ENCODE measurements at places on chromosomes 2 and 18.

- DNase-seq = no peak
These were observed 48.1 kb downstream of the EVA1A start for GRCh38 chr2:75512455-75513212.

DNA sequence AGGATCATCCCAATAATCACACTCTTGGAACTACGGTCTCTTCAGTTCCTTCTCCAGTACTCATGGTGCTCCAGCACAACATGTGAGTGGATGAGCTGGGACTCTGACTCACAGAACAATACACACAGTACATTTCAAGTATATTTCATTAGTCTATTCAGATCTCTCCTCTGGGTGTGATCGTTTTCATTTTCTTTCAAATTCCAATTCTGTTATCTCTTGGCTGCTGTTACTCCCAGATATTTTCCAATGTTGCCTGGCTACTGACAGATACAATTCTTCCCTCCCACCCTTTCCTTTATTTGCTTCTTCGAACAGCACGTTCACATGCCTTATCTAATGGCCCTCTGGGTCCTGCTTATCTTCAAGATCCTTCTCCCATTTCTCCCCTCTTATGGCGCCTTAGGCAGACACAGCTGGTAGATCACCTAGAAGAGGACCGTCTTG, 216.0 kb downstream of the ACKR3 start:
- DNase-seq = no peak

DNA sequence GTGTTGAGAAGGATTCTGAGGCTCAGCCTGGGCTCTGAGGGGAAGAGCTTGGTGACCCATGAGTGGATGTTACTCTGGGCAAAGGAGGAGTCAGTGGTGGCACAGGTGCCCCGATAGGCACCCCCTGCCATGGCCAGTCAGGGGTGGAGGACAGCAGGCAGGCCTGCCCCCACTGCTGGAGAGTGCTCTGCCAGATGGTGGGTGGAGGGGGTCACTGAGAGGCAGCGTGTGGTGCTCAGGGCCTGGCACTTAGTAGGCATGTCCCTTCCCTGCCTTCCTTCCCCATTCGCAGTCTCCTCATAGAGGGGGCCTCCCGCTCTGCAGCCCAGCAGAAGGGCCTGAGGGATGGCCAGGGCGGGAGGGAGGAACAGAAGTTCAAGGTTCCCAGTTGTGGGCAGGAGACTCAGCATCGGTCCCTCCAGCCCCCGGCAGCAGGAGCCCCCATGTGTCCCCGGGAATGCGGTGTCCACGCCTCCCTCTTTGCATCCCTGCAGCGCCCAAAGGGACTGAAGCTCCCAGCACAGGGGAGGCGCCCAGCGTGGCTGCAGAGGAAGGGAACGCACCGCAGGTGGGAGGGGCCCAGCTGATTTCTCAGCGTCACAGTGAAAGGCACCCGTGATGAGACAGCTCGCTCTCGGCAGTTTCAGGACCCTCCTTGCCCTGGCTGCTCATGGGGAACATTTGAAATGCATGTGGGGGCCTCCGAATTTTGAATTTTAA, 5.7 kb upstream of the SNED1 start:
- DNase-seq = no peak

DNA sequence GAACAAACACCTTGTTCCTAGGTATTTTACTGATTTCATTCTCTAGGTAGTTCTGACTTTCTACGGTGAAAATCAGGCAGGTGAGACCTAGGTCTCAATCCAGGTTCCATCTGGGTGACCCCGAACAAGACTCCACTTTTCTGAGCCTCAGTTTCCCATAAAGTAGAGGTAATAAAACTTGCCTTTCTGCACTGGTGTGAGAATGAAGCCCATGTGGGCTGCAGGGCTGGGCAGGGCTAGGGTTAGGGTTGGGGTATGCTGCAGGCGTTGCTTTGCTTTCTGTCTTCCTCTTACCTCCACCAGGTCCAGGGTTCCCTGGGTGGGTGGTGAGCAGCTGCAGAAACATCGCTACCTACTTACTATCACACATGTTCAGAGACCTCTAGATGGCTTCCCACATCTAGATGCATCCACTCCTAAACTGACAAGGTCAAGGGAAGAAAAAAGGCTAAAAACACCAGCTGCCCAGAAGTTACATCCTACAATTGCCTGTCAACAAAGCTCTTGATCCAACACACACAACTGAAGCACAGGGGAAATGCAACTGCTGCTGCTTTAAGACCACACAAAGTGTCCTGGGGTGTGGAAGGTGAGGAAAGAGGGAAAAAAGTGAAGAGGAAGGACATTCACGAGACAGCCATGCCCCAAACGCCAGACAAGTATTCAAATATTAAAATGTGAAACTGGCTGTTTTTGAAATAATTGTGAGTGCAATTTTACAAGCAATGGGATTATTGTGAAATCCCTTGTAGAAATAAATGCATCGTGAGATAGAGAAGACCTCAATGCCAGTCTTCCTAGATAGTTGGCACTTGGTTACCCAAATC, 23.5 kb downstream of the MBP start:
- no peak for DNase-seq

- DNase-seq = peak; percentile 35
These were observed 353.1 kb downstream of the RND3 start for GRCh38 chr2:150134223-150134857.

GRCh38 chr2:171956135-171956825, 34.0 kb downstream of the HAT1 start:
- no peak for DNase-seq

GRCh38 chr2:15334644-15335326, 226.3 kb downstream of the NBAS start:
- peak; percentile 6 for DNase-seq
